ENCODE measurements at places on chromosomes 13 and 19. TPM values are rescaled to one million over a fixed set of nuclear protein-coding genes. Genes with fewer than 3 reads are reported as not detected.

GRCh38 chr13:40261336-40261735 lies 405.1 kb downstream of the FOXO1 start:
- no peak for DNase-seq
- no peaks in the 10 kb centered on the region for H3K27me3 ChIP-seq
- H3K4me1 ChIP-seq, result no peaks in the 10 kb centered on the region
- no peak overlapping the region for H3K4me3 ChIP-seq
- H3K36me3 ChIP-seq, result no peaks in the 10 kb centered on the region

MISP gene
- total RNA-seq, result 23.6 TPM

DNA sequence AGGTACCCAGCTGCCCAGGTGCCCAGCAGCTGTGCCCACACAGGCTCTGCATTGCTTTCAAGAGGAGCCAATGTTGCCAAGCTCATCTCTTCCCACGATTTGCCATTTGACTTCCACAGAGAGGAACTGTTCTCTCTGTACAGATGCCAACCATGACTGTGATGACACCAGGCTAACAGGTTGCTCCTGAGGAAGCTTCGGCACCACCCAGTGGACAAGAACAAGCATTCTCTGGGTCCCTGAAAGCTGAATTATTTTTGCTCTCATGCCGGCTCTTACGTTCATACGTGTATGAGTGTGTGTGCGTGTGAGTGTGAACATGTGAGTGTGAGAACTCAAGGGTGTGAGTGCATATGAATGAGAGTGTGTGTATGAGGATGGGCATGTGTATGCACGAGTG lies 535.2 kb downstream of the LIG4 start:
- no peak overlapping the region for H3K4me3 ChIP-seq
- no peaks in the 10 kb centered on the region for H3K27me3 ChIP-seq
- DNase-seq, result no peak

GRCh38 chr19:51571599-51571998 lies 516 bp downstream of the ZNF175 start:
- H3K4me1 ChIP-seq, result peaks cover 9% of the 10 kb centered on the region
- no peaks in the 10 kb centered on the region for H3K36me3 ChIP-seq
- no peak overlapping the region for H3K27ac ChIP-seq

STAP2 gene
- total RNA-seq, result 24.4 TPM
